Activated T-cell treated with anti-CD3 and anti-CD28 coated beads, Interleukin-2, amount 50 U/mL, for 24 hours (primary cell): ENCODE measurements at places on chromosomes 4 and X.

- no peak for DNase-seq
Observed at GRCh38 chrX:21738210-21738949, 19.5 kb downstream of the SMPX start.

- peak; percentile 92 for DNase-seq
Observed at GRCh38 chr4:139177869-139178619, 1.0 kb upstream of the ELF2 start.

DNA sequence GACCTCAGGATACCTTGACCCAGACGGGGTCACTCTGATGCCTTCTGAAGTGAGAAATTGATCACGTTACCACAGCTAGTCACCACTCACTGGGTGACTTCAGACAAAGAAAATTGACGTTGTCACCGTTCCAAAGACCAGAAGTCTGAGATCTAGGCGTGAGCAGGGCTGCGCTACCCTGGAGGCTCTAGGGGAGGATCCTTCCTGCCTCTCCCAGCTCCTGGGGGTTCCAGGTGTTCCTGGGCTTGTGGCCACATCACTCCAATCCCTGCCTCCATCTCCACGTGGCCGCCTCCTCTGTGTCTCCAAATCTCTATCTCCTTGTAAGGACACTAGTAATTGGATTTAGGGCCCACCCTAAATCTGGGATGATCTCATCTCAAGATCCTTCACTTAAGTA lies 48.9 kb upstream of the CD99 start:
- DNase-seq = no peak

GRCh38 chr4:154421618-154422017 lies 70.0 kb downstream of the DCHS2 start:
- DNase-seq = no peak

- DNase-seq = no peak
Observed at GRCh38 chr4:30117433-30117832, 602.7 kb upstream of the PCDH7 start.

GRCh38 chr4:159097785-159098184 lies 5.1 kb upstream of the RAPGEF2 start:
- DNase-seq = no peak

- no peak for DNase-seq
Observed at GRCh38 chrX:43562372-43562771, 93.7 kb upstream of the MAOA start.

GRCh38 chrX:136063340-136064079 lies 78.3 kb downstream of the SLC9A6 start:
- DNase-seq = no peak

DNA sequence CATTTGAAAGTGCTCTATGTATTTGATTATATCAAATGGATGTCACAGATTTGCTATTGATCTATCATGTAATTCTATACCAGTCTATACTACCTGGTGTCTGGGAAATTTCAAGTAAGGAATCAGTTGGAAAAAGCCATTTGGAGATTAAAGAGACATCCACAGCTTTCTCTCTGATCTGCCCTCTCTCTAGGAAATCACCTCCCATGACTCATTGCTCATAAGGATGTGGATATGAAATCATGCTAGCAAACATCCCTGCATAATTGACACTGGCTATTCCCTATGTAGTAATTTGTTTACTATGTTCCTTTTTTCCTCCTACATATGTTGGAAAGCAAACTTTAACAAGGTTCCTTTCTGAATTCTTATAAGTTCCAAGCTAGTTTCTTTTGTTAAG lies 94.3 kb downstream of the TEX13A start:
- no peak for DNase-seq

DNA sequence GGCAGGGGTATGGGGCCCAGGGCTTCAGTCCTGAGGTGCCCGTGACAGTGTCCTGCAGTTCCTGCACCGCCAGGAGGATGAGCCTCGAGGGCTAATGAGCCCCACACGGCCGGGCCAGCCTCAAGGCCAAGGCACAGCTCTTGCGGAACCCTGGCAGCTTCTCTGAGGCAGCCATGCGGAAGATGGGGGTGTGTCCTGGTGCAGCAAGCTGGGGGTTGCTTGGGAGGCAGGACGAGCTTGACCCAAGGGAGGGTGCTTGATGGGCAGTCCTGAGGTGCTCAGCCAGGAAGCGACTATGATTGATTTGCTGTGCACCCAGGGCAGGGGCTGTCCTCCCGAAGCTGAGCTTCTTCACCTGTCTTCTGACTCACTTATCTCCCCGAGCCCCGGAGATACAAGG lies 9.1 kb upstream of the FGFR3 start:
- no peak for DNase-seq

DNA sequence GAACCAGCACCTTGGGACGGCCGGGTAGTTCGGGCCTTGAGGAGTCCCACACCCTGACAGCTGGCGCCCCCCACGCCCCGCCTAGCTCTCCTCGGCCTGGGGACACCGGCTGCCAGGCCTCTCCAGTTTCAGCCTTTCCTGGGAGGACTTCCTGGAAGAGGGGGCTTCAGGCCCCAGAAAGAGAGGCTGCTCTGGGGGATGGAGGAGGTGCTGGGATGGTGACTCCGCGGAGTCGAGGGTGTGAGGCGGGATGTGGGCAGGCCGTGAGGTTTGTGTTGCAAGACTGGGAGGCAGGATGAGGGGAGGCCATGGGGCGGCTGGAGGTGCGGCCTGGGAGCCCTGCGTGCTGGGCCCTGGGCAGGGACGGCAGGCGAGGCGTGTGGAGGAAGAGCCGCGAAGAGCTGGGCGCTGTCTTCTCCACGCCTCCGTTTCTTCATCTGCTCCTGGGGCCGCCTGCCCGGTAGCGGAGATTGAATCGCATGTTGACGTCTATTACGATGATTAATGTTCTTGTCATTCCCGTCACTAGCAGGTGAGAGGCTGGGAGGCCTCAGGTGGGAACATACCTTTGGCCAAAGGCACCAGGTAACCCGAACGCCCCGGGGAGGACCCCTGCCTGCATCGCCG lies 918 bp upstream of the FGFRL1 start:
- DNase-seq = peak; percentile 81

GRCh38 chrX:10514891-10515290 lies 105.5 kb downstream of the MID1 start:
- DNase-seq = no peak

DNA sequence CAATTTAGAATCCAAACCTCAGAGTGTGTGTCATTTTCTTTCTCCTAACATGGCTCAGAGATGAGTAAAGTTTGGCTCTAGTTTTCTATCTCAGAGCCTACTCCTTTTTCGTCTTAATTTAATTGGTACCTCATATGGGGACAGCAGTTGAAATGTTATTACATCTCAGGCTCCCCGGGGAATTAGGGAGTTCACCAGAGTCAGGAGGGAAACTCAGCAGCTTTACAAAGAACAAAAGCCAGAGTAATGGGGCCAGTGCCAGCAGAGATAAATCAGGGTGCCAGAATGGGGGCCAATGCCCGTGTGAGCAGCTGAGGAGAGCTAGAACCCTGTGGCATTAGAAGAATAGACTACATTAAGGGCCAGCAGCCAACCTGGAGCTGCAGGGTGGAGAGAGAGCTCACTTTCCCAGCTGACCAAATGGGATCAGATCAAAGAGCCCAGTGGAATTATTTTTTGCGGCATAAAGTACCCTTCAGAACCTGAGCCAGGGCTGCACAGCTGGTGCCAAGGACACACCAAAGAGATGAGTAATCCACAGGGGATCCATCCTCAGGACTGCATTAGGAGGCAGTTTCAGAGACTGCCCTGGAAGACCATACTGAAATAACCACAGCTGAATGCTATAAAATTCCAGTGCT lies 207.1 kb upstream of the DKK2 start:
- no peak for DNase-seq

- DNase-seq = no peak
Observed at GRCh38 chr4:48546336-48546735, 56.3 kb downstream of the ZAR1 start.

- DNase-seq = no peak
Observed at GRCh38 chrX:16739574-16739973, 20.2 kb downstream of the SYAP1 start.

DNA sequence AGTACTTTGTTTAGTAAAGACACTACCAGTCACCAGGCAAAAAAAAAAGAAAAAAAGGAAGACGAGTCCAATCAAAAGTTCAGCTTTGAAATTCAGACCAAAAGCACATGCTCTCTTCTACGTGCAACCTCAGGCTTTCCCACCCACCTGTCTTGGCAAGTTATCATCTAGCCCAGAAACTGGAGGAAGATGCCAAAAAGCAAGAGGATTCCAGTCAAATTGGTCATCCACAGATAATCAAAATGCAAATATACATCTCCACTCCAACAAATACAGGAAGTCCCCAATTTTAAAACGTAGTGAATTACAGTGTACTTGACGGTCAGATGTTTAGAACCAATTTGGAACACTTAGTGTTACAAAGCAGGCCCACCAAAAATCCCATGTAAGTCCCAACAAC lies 96.5 kb downstream of the PALLD start:
- no peak for DNase-seq

DNA sequence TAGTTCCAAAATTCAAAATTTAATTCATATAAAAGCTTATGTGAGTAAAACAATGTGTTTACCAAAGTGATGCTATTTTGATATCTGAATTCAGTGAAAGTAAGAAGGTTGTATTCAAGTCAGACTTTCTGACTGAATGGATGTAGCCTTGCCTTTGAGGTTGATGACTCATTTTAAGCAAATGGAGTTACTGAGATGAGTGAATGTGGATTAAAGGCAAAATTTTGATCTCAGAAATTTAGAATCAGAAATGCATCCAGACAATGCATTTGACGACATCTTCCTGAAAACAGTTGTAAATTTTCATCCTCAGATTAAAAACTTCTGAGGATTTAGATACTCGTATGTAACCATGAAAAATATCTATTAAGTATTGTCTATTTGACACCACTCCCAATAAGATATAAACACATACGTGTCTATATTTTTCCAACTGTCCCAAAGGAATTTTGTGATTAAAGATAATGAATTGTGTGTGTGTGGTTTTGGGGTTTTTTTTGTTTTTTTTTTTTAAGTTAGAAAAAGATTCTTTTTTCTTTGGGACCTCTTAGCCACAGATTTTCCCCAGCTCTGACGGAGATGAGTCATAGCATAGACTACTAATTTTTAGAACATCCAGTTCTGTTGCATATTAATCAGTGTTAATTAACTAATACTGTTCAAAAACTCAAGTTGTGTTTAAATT lies 34.4 kb downstream of the NFKB1 start:
- DNase-seq = no peak

GRCh38 chr4:147815741-147816140 lies 83.9 kb downstream of the ARHGAP10 start:
- DNase-seq = no peak

DNA sequence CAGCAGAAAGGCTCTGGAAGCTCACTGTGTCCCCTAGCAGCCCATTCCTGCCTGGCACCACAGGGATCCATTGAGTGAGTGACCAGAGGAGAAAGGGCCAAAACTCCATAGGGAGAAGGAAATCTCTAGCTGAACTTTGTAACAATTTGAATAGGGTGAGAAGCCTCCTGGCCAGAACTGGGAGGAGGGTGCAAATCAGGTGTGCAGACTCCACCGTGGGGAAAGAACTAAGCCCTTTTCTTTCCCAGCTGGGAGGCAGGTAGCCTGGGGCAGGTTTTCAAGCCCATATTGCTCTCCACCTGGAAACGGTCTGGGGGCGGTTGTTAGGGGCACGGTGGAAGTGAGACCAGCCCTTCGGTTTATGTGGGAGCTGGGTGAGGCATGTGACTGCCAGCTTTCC lies 227.2 kb downstream of the SNCA start:
- no peak for DNase-seq

GRCh38 chr4:10171055-10171454 lies 54.5 kb upstream of the WDR1 start:
- no peak for DNase-seq

- no peak for DNase-seq
Observed at GRCh38 chr4:154529728-154530519, 20.3 kb downstream of the PLRG1 start.

GRCh38 chr4:98446499-98447375 lies 185.6 kb downstream of the RAP1GDS1 start:
- DNase-seq = peak; percentile 65

DNA sequence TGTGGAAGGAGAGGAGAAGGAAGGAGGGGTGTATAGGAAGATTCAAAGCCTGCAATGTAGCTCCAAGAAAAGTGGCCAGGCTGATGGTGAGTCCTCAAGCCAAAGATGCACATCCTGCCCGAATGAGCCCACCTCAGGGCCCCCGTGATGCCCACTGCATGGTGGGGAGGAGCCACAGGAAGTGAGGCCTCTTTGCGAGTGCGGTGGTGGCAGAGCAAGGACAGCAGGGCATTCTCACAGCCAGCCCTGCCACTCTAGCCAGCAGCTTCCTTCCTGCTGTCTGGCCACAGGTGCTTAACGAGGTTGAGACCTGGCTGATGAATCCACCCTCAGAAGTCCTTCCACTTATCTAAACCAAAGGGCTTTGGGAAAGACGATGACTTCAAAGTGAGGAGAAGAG lies 55.8 kb downstream of the BCOR start:
- no peak for DNase-seq

DNA sequence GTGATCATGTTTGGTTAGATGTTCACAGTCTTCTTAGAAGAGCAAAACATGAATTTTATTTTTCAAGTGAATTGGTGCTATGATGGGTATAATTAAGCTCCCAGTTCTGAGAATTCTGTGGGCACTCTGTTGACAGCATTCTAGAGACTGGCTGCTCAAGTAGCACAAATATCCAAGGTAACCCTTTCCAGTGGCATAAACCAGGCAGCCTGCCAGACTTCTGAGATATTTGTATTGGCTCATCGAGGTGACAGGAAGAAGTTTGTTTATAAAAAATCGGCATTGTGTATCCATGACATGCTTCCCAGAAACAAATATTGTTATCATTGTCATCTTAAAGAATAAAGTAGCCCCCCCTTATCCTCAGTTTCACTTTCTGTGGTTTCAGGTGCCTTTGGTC lies 28.3 kb downstream of the LANCL3 start:
- DNase-seq = no peak

- peak; percentile 46 for DNase-seq
Observed at GRCh38 chrX:153885968-153886903, at the start of gene L1CAM. Gene L1CAM (minus strand): TSS chrX:153886173. CDS start chrX:153875836, 10,337 bp downstream.

- no peak for DNase-seq
Observed at GRCh38 chrX:20506739-20507138, 240.0 kb upstream of the RPS6KA3 start.

GRCh38 chr4:7761312-7761711 lies 178.3 kb downstream of the AFAP1 start:
- DNase-seq = no peak

GRCh38 chr4:26323821-26324220 lies 3.0 kb downstream of the RBPJ start:
- no peak for DNase-seq

- DNase-seq = no peak
Observed at GRCh38 chr4:46316215-46316614, 73.7 kb downstream of the GABRA2 start.

- DNase-seq = no peak
Observed at GRCh38 chr4:148034813-148035212, 302.9 kb downstream of the ARHGAP10 start.
